ENCODE measurements at places on chromosomes 2 and 18.

- no peak for DNase-seq
Observed at GRCh38 chr2:233481368-233482142, 85.0 kb downstream of the USP40 start.

GRCh38 chr18:41617647-41618046 is 337.4 kb upstream of the PIK3C3 start:
- no peak for DNase-seq

- DNase-seq, result no peak
Observed at GRCh38 chr2:177905640-177906039, 166.9 kb downstream of the PDE11A start.

- DNase-seq, result no peak
Observed at GRCh38 chr2:212816267-212816666, 277.7 kb upstream of the ERBB4 start.

- DNase-seq, result no peak
Observed at GRCh38 chr2:181778621-181779201, 98.4 kb upstream of the NEUROD1 start.

DNA sequence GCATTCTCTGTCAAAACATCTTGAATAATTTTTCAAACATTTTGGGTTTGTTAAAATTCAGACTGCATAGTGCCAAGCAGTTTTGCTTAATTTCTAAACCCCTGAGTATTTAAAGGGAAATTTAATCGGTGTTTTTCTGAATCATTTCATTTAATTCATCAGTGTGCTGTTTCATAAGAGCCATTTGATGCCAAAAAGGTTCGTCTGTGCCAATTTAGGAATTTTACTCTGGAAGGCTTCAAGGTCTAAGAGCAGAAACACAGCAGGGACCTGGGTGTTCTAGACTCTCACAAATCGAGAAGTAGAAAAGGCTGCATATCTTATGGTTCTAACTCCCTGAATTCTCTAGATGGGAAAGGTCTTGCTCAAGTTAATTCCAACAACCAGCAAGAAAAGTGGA is 311.9 kb upstream of the NT5C1B start:
- no peak for DNase-seq

DNA sequence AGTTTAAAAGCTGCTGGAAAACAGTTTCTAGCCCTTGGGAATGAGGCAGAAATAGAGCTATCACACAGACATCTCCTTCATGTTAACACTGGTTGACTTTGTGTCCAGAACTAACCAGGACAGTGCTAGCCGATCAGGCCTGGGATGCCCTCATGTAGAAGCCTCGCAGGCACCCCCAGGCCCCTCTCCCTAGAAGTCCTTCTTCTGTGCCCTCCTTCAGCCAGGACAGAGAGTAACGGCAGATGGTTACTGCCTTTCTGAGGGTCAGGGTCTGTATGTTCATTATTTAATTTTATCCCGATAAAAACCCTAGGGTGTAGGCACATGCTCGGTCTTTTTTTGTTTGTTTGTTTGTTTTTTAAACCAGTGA is 10.7 kb upstream of the RPL31 start:
- no peak for DNase-seq

DNA sequence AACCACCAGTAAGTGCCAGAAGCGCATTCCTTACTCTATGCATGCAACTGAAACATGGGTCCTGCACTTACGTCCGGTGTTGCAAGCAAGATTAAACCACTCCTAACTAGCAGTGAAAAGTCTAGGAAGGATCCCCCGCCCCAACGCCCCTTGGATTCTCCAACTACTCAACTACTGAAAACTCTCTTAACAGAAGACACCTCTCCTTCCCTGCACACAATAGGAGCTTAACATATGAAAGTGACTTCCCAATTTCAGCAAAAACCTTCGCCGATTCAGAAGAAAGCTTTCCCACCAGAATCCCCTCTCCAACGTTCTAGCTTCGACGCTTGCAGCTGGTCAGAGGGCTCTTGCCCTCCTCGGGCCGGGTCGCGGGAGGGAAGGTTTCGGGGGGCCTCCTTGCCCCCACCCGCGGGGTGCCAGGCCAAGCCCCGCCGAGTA is 578 bp downstream of the IWS1 start:
- DNase-seq, result no peak

- no peak for DNase-seq
Observed at GRCh38 chr18:30192216-30192615, 850.3 kb downstream of the DSC3 start.

DNA sequence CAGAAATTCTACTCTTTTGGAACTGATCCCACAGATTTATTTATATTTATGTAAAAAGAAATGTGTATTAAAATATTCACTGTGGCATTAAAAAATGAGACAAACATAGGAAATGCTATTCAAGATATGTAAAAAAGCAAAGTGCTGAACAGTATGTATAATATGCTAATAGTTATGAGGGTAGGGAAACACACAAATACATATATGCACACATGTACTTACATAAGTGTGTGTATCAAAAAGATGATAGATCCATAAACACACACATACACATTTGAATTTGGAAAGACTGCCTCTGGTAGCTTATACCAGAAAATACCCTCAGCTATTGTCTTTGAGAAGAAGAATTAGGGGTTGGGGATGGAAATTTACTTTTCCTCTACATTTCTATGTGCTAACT is 103.2 kb downstream of the MREG start:
- no peak for DNase-seq

DNA sequence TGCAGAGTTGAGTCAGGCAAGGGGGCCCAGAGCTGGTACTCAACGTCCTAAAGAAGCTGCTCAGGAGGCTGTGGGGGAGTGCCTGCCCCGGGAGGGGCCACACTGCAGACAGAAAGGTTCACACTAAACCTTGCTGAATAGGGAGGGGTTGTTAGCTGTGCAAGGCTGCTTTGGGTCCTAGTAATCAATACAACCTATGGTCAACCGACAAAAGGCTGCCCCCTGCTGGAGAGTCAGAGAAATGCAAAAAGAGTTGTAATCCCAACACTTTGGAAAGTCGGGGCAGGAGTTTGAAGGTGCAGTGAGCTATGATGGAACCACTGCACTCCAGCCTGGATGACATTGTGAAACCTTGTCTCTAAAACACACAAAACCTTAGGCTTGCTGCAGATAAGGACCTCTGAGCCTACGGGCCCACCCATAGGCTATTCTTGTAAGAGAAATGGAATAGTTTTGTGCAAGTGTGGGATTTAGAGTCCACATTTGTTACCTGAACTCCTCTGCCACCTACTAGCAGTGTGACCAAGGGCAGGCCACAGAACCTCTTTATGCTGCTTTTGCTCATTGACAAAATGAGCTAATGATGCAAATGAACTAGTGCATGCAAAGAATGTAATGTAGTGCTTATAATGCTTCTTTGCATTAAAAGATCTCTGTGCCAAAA is 81.5 kb downstream of the PRPF40A start:
- DNase-seq, result peak; percentile 44

GRCh38 chr2:13901526-13901925 is 731.0 kb upstream of the LRATD1 start:
- DNase-seq, result no peak

- DNase-seq, result no peak
Observed at GRCh38 chr2:162149940-162150339, 2.1 kb downstream of the GCG start.

DNA sequence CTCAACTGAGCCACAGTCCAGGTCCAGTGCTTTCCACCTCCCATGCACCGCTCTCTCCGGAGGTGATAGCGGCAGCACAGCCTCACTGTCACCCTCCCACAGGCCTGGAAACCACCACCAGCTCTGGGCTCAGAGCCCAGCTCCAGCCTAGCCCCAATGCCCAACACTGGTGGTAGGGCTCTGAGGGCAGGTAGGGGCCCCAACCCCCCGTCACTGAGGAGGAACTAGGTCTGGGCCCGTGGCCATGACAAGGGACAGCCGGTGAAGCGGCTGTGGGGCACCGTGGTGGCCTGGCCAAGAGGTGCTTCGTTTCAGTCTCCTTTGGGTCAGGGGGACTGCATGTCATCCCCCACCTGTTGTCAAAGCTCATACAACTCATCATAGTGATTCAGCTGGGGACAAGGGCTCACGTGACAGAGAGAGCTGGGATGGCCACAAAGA is 5.5 kb upstream of the TMEM214 start:
- no peak for DNase-seq

- DNase-seq, result no peak
Observed at GRCh38 chr2:121241466-121241865, 43.5 kb downstream of the TFCP2L1 start.

GRCh38 chr2:237882510-237883481 is 23.4 kb downstream of the RAMP1 start:
- no peak for DNase-seq

- DNase-seq, result no peak
Observed at GRCh38 chr18:6775702-6776101, 46.2 kb downstream of the ARHGAP28 start.

DNA sequence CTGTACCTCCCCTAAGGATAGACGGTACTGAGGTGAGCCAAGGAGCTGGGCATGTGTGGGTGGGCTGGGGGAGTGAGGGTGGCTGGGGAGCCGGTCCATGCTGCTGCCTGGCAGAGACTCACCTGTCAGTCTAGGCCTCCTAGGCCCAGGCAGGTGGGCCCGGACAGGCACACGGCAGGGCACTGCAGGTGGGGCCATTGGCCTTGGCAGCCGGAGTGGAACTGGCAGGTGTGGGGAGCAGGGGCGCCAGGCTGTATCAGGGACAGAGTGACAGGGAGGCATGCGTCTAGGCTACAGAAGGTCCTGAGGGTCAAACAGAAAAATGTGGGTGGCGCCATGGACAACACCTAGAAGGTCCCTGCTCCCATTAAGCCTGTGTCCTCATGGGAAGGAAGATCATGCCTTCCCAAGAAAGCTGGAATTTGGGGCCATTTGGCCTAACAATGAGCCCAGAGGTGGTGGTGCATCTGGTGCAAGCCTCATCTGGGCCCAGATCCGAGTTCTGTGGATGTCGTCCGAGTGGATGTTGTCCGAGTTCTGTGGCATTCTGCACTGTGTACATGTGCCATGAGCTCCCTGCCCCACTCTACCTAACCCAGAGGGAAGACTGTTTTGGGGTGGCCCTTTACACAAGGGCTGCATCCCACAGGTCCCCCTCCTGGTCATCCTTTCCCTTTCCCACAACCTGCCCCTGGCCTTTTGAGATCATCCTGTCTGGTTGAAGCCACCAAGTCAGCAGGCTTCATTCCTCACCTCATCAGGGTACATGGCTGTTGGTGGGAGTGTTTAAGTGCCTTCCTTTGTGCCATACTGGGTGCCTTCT is 249.7 kb downstream of the GLI2 start:
- DNase-seq, result no peak

DNA sequence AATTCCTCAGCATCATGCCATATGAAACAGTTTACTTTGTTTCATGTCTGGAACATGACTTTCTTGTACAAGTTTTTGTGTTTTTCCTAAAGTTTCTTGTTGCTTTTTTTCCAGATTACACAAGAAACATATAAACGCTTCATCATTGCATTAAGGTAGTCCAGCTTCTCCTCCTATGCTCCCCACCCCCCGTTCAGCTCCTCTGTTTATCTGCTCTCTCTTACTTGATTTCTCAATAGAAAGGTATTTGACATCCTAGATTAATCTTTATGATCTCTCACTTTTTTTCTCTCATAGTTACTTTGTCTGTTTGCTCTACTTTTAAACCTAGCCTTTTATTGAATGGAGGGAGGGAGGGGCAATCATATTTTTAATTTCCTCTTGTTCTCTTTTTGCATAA is 25.4 kb downstream of the SLC40A1 start:
- no peak for DNase-seq

GRCh38 chr18:36006997-36007396 is 34.5 kb downstream of the RMP24 start:
- no peak for DNase-seq

DNA sequence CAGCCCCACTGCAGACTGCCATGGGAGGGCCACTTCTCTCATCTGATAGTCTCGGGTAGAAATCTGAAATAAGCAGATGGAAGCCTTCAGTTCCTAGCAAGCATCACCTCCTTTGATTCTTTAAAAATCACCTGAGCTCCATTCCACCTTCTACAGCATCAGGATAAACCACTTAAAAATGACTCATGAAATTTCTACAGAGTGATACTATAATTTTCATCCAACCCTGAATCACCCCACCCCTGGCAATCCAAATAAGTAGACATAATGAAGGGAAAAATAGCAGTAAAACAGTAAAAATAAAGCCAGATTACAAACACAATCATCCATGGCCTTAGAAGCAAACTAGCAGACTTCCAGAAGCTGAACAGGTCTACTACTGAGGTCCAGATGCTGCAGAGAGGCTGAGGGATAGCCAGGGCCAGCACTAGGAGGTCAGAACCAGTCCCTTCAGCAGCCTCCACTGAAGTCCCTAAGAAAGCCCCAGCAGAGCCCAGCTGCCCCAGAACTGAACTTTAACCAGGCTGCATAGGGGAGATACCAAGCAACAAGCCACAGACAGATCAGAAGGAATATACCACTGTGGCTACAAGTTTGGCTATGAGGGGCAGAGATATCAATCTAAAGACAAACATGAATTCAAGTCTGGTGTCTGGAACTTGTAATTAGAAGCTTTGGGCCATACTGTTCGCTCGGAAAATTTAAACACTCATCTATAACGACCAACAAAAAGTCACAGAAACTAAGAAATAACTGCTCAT is 54.7 kb upstream of the RNU4ATAC start:
- DNase-seq, result no peak

GRCh38 chr2:5849562-5849961 is 157.4 kb downstream of the SOX11 start:
- no peak for DNase-seq

- no peak for DNase-seq
Observed at GRCh38 chr2:236981701-236982485, 103.8 kb upstream of the COPS8 start.

DNA sequence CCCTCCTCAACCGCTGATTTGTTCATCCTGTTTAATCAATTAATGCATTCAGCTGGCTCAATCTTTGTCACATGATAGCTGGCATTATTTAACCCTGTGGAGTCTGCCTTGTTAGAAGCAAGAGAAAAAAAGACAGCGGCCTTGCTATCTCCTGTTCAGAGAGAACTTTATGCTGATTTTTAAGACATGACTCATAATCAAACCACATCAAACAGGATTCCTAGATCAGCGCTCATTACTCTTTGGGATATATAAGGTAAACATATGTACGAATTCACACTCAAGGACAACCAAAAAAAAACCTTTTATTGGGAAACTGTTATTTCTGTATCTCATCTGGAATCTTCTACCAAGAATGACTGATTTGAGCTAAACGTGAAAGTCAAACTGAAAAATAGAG is 195.1 kb downstream of the C1D start:
- no peak for DNase-seq
